ENCODE measurements at places on chromosomes 5 and 9.

DNA sequence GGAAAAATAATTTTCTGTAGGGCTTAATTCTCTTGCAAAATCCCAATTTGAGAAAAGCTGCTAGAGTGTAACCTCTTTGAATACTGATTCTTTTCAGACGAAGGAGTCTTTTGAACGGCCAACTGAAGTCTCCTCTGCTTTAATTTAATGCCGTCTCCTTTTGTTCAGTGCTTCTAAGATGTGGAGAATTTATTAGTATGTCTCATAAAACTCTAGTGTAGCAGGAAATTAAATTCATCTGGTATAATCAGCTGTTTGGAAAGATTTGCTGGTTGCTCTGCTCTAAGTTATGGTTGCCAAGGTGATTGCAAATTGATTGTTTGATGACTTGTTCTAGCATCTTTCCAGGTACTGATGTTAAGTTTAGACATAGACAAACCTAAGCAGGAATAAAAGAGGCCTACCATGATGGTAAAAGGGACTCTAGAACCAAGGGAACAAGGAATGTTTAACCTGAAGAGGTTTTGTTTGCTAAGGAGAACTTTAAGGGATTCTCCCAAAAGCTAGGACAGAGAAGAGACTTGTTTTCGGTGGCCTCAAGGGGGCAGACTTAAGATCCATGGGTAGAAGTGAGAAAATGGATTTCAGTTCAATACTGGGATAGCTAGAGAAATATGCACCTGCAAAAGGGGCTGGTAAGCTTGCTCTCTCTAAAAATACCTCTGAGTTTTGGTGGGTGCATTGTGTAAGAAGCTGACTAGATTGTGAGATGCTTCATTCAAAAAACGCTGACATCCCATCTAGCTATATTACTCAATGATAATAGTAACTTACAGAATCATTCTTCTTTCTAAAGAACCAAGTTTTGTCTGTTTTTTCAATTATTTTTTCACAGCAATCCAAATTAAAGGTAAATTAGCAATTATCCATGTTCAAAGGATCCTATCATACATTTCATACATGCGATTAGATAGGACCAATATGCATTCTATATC lies 5.7 kb upstream of the ADRB2 start:
- no peak for DNase-seq

GRCh38 chr9:93613174-93613573 lies 36.8 kb downstream of the PHF2 start:
- no peak for DNase-seq

DNA sequence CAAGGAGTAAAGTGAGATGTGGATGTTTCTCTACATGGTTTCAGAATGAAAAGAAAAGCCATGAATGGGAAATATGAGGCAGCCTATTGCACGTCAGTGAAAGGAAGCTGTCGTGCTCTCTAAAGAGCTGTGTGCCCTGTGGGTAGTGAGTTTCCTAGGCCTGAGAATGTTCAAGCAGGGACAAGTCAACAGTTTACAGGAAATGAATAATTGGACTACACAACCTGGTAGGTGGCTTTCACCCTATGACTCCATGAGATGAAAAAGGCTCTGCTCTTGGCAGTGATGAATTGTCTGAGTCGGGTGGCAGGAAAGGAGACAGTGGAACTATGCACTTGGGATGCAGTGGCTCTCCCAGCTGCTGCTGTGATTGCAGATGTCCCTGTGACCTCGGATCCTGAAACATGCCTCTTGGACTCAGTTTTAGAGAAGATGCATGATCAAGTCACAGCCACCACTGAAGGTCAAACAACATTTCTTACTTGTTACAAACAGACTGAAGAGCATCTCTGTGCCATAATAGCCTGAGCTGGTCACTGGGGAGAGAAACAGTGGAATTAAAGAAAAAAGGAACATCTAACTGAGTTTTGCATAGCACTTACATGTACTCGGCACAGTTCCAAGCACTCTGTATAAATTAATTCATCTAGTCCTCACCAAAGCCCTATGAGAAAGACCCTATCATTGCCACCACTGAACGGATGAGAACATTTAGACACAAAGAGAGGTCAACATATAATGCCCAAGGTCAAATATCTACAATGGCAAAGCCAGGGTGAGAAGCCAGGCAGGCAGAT lies 293.7 kb downstream of the SPOCK1 start:
- DNase-seq, result no peak

DNA sequence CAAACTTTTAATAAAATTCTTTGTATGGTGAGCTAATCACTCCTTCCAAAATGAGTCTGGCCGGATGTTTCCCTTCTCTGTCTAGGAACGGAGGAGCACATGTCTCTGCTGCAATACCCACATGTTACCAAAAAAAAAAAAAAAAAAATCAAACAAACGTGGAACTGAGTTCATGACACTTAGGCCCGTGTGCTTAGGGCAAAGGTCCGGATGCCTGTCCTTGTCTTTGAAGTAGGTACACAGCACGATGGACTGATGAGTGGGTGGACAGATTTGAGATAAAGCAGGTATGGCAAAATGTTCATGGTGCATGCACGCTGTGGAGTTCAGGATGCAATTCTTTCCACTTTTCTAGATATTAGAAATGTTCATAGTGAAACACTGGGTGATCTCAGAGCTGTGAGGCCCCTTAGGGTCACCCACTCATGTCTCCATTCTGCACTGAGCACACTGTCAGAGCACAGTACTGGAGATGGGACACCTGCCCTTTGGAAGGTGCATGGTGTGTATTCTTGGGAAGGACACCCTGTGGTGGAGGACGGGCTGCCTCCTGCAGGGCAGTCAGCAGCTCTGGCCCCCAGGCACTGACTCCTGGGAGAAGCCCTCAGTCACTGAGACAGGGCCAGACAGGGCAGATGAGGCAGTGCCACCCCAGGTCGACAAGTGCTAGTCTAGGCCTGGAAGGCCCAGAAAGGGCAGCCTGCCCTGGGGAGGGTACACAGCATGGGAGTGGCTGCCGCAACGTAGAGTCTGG lies 43.6 kb downstream of the GADD45G start:
- DNase-seq, result no peak

GRCh38 chr5:170986598-170986997 lies 124.8 kb downstream of the RANBP17 start:
- no peak for DNase-seq

- no peak for DNase-seq
These were observed 48.1 kb downstream of the DIAPH1 start for GRCh38 chr5:141570655-141571054.

DNA sequence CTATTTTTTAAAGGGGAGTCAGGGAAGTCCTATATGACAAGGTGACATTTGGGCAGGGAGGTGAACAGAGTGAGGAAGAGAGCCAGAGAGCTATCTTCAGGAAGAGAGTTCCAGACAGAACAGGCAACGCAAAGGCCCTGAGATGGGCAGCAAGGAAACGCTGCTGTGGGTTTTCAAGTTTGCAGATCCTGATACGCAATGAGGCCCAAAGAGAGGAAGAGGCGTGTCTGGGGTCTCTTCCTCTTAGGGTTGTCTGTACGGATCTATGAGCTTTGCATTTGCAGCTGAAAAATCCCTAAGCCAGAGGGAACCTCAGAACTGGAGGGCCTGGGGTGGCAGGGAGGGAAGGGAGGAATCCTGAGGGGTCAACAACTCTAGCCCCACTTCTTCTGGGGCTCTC lies 13.6 kb downstream of the FAT2 start:
- DNase-seq, result no peak

GRCh38 chr9:4828761-4829160 lies 36.0 kb downstream of the RCL1 start:
- no peak for DNase-seq

GRCh38 chr5:150080696-150081435 lies 5.5 kb downstream of the CSF1R start:
- no peak for DNase-seq

DNA sequence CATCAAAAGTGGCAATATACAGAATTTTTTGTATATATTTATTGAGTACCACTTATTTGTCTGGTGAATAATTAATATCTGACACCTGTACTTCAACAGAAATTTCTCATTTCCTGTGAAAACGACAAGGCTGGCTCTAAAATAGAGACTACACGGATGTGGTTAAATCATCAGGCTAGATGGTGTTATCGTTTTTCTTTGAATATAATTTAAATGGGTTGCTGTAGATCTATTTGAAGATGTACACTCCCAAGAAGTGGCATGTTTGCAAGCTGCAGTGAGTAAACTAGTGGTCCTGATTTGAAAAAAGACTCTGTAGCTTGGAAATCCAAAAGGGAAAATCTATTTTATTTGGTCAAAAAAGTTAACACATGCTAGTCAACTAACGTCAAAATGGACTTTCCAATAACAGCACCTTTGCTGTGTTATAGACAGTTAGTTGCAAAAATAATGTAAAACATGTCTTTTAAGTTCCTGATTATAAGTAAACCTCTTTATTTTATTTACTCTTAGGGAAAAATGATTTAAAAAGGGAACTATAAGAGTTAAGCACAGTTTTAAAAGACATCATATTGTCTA lies 13.8 kb downstream of the ST8SIA4 start:
- DNase-seq, result no peak

DNA sequence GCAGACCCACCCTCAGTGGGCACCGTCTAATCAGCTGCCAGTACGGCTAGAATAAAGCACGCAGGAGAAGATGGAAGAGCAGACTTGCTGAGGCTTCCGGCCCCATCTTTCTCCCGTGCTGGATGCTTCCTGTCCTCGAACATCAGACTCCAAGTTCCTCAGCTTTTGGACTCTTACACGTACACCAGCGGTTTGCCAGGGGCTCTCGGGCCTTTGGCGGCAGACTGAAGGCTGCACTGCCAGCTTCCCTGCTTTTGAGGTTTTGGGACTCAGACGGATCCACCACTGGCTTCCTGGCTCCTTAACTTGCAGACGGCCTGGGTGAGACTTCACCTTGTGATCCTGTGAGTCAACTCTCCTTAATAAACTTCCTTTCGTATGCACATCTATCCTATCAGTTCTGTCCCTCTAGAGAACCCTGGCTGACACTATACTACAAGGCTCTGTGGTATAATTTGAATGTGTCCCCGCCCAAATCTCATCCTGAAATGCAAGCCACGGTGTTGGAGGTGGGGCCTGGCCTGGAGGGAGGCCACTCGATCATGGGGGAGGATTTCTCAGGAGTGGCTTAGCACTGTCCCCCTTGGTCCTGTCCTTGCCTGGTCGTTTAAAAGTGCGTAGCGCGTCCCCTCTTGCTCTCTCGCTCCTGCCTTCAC lies 31.1 kb upstream of the NRARP start:
- no peak for DNase-seq

DNA sequence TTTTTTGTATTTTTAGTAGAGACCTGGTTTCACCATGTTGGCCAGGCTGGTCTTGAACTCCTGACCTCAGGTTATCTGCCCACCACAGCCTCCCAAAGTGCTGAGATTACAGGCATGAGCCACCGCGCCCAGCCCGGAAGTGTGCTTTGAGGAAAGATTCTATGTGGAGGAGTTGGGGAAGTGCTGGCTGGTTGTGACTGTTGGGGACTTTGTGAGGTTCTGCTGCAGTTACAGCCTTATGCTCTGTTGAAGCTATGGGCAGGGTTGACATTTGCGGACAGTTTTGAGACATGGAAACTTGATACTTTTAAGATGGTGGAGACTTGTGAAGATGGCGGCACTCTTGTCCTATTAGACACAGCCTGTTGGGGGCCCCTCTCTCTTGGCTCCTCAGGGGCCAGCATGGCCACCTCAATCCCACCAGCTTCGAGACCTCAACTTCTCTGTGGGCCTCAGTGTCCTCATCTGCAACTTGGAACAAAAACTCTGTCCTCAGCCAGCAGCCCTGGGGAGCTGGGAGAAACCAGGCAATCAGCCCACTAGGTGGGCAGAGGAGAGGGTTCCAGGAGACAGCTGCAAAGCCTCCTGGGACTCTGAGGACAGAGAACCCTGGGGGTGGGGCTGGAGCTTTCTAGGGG lies 24.9 kb downstream of the C9orf50 start:
- no peak for DNase-seq

DNA sequence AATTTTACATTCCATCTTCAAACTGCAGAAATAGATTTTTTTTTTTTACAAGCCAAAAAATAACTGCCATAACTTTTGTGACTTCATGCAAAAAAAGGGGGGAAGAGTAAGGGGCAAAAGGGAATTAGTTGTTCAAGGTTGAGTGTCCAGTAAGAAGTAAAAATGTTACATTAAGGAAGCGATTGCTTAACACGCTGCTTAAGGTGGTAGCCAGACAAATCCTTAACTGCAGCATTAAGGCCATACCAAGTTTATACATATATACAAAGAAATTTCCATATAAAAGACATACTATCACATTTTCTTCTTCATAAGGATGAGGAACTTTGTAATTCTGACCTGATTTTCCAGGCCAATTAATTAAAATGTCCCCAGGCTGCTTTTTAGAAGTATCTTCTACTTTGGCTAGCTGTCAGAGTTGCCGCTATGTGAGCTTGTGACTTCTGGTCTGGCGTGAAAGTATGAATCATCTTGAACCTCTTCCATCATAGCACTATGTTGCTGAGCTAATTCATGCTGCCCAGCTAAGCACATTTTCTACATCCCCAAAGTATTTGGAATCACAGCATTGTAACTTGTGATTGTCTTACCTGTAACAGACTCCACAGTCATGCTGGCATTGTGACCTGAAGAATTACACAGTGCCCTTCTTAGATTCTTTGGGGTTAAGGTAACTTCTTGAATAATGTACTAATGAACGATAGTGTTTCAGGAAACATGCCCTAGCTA lies 40.0 kb downstream of the G3BP1 start:
- DNase-seq, result no peak

DNA sequence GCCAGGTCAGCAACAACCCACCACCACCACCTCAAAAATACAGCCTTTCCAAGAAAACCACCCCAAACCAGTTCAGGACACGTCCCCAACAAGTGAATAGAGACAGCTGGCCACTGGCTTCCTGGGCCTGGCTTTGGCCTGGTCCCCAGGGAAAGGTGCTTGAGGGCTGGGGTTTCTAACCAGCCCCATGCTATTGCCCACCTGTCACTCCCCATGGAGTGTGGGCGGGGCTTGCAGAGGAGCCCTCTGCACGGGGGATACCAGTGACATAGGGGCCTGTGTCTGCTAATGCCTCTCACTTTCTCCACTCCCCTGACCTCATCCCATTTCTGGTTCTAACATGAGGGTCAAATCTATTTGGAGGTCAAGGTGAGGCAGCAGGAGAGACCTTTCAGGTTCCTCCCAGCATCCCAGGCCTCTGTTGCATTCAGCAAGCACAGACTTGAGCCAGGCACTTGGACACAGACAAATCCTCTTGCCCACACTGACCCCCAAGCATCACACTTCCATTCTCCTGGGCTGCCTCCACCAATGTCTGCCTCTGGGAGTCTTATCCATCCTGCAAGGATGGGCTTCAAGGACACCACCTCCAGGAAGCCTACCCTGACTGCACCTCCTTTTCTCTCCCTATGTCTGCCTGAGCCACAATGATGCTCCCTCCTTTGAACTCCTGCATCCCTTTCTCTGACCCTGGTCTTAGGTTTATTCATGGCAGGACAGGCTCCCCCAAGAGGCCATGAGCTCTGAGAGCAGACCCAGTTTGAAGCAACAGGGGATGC lies 16.1 kb upstream of the TTLL11 start:
- DNase-seq, result no peak

DNA sequence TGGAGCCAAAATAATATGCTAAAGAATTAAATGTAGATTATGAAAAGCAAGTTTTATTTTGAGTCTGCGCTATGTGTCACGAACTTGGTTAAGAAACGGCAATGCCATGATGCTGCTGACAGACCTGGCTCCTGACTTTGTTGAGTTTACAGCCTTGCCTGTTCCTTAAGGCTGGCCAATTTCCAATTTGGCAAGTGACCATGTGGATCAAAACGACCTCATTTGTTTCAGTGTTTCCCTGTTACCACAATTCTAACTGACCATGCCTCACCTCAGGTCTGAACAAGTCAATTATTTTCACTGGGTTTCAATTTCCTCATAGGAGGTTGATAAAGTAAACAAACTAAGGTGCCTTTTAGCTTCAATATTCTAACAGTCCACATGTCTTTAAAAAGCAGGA lies 461.4 kb downstream of the ZNF608 start:
- DNase-seq, result no peak
